ENCODE measurements at places on chromosomes 12 and 14. TPM values are rescaled to one million over a fixed set of nuclear protein-coding genes. Genes with fewer than 3 reads are reported as not detected.

CLEC4D gene
- total RNA-seq, result not detected

TDP1 gene
- 99.1 TPM for total RNA-seq

MIS18BP1 gene
- total RNA-seq, result 76.5 TPM

PLD4 gene
- not detected for total RNA-seq

INSM2 gene
- total RNA-seq, result not detected

ACSS3 gene
- not detected for total RNA-seq

DNA sequence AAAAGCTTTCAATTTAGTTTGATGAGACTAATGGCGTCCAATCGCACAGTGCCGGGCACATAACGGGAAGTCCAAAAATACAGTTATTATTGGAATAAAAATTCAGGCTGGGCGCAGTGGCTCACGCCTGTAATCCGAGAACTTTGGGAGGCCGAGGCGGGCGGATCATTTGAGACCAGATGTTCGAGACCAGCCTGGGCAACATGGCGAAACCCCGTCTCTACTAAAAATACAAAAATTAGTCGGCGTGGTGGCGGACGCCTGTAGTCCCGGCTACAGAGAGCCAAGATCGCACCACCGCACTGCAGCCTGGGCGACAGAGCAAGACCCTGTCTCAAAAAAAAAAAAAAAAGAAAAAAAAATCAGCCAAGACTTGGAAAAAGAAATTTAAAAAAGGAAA is 1.2 kb upstream of the FKBP4 start:
- DNase-seq, result no peak
- H3K4me1 ChIP-seq, result peaks cover 32% of the 10 kb centered on the region

GRCh38 chr14:41201696-41202095 is 405.0 kb upstream of the LRFN5 start:
- H3K4me3 ChIP-seq, result no peak overlapping the region
- H3K36me3 ChIP-seq, result no peaks in the 10 kb centered on the region
- H3K27me3 ChIP-seq, result no peaks in the 10 kb centered on the region
- H3K4me1 ChIP-seq, result no peaks in the 10 kb centered on the region
- no peak overlapping the region for H3K27ac ChIP-seq

DNA sequence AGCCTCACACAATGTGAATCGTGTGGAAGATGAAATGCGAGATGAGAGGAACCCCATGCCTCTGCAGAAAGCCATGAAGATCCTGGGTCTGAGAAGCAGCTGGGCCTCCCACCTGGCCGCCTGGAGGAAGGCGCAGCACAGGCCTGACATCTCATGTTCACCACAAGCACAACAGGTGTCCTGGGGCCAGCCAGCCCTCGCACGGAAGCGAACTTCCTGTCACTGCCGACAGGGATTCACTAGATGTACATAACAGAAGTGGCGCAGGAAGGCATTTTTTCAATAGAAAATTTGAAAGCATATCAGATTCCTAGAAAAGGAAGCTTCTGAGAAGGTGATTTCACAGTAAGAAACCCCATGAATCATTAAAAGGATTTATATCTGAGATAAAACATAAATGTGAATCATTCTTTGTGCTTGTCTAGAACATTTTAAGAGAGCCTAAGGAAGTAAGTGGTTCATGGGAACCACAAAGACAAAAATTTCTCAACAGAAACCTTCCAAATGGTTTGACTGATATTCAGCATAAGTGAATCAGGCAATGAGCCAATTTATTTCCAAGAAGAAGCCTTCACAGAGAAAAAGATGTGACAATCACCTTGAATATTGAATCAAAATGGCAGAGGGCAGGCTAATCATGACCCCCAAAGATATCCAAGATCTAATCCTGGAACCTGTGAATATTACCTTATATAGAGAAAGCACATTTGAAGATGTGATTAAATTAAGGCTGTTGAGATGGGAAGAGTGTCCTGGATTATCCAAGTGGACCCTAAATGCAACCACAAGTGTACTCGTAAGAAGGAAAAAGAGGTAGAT is 311.9 kb downstream of the DUSP6 start:
- peak overlapping the region; percentile 100 for H3K27ac ChIP-seq
- H3K4me3 ChIP-seq, result peak overlapping the region; percentile 75
- H3K4me1 ChIP-seq, result peaks cover 73% of the 10 kb centered on the region
- H3K36me3 ChIP-seq, result peaks cover 12% of the 10 kb centered on the region

DNA sequence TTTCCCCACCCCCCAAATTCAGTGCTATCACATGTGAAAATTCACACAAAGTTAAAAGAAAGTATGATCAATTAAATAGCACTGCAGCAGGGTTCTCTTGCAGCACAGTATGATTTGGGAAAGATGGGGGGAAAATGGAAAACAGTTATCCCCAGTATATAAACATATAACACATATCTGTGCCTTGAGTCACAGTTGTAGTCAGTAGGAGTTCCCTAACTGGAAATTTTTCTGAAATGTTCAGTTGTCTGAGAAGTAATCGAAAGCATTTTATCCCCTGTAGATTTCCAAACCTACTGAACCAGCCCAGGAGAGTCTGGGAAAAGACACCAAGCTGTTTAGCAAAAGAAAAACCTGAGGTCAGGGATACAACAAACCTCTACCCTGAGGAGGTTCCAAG is 47.0 kb downstream of the C12orf50 start:
- H3K27me3 ChIP-seq, result peaks cover 7% of the 10 kb centered on the region
- DNase-seq, result no peak
- H3K27ac ChIP-seq, result no peak overlapping the region
- no peak overlapping the region for H3K4me3 ChIP-seq
- H3K36me3 ChIP-seq, result no peaks in the 10 kb centered on the region

DNA sequence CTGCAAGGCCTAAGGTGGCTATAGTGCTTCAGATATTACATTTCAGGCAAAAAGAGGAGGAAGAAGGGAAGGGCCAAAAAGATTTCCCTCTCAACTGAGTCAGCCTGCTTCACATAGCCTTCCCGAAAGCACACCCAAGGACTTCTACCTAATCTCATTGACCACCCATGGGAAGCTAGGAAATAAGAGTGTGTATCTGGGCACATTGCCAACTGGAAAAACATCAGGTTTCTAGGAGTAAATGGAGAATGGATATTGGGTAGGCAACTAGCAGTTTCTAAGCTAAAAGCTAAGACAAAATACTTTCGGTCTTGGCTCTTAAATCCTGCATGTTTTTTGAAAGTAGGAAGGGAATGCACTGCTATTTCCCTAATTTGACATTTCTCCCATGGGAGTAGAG is 221.7 kb upstream of the GRIP1 start:
- H3K27me3 ChIP-seq, result no peaks in the 10 kb centered on the region
- no peaks in the 10 kb centered on the region for H3K36me3 ChIP-seq
- no peak for DNase-seq
- H3K27ac ChIP-seq, result no peak overlapping the region
- H3K4me3 ChIP-seq, result peak overlapping the region; percentile 77

DNA sequence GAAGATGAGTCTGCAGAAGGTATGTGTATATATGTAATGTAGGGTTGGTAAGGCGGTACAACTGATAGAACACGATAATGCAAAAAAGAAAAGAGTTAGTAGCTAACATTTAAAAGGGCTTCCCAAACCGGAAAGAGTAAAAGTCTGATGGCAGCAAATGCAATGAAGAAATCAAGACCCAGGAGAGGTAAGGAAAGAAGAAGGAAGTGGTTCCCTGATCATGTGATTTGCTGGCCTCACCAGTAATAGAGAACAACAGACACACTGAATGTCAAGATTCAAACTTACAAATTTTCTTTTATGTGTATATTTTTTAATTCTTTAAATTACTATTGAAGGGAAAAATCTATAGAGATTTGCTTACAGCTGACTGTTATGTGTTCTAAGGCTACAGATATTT is 18.4 kb downstream of the ZFC3H1 start:
- no peaks in the 10 kb centered on the region for H3K27me3 ChIP-seq
- peak overlapping the region; percentile 10 for H3K27ac ChIP-seq
- peaks cover 10% of the 10 kb centered on the region for H3K36me3 ChIP-seq
- H3K4me1 ChIP-seq, result peaks cover 47% of the 10 kb centered on the region
- no peak overlapping the region for H3K4me3 ChIP-seq

- H3K4me3 ChIP-seq, result no peak overlapping the region
- H3K36me3 ChIP-seq, result no peaks in the 10 kb centered on the region
- H3K27me3 ChIP-seq, result peaks cover 8% of the 10 kb centered on the region
- H3K4me1 ChIP-seq, result peaks cover 16% of the 10 kb centered on the region
Observed at GRCh38 chr12:6092784-6093722, 31.4 kb downstream of the VWF start.

DNA sequence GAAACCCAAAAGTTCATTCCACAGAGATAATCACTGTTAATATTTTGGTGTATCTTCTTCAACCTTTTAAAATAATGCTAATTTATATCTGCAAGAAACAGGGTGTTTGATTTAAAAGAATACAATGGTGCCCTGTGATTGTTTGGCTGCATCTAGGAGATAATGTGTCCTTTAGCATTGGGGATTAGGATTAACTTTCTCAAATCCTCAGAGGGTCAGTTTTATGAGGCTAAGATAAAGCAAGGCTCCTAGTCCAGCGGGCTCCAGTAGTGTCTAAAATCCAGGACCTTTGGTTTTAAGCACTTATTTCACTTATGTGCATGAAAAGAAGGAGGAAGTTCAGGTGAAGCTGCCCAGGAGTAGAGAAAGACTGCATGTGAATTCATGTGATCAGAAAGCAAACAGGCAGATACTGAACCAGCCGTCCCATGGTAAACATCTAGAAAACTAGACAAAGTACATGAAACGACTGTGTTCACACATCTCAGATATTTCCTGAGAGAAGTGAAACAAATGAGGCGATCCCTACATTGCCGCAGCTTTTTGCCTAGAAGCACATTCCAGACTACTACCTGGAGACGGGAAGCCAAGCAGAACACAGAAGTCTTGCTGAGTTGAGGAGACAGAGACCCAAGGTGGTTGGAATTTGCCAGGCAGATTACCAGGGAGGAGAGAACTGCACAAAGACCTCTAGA is 129.1 kb upstream of the MAX start:
- no peaks in the 10 kb centered on the region for H3K27me3 ChIP-seq
- no peaks in the 10 kb centered on the region for H3K36me3 ChIP-seq
- no peak overlapping the region for H3K4me3 ChIP-seq

GRCh38 chr12:23930599-23930998 is 18.9 kb downstream of the SOX5 start:
- H3K27ac ChIP-seq, result no peak overlapping the region
- H3K4me3 ChIP-seq, result no peak overlapping the region
- no peaks in the 10 kb centered on the region for H3K36me3 ChIP-seq
- H3K27me3 ChIP-seq, result no peaks in the 10 kb centered on the region

DNA sequence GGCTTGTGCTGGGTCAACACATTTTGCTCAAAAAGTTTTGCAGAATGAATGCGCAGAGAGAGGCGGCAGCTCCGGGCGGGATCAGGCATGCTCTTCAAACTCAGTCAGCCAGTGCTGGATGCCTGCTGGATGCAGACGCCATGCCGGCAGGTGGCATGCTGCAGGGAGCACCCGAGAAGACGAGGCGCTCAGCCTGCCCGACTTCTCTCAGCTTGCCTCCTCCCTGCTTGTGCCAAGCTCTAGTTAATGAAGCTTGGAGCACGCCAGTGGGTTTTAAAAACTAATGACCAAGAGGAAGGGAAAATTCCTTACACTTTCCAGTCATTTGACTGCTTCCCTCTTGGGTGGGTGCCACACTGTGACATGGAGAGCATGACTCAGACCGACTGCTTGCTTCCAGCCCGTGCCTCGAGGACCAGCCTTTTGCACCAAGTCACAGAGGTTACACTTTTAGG is 39.8 kb downstream of the SLC24A4 start:
- no peaks in the 10 kb centered on the region for H3K36me3 ChIP-seq
- H3K4me1 ChIP-seq, result no peaks in the 10 kb centered on the region
- DNase-seq, result no peak

GRCh38 chr14:37864861-37865718 is 269.7 kb downstream of the TTC6 start:
- H3K4me1 ChIP-seq, result no peaks in the 10 kb centered on the region
- no peak for DNase-seq
- peaks cover 9% of the 10 kb centered on the region for H3K27me3 ChIP-seq

DNA sequence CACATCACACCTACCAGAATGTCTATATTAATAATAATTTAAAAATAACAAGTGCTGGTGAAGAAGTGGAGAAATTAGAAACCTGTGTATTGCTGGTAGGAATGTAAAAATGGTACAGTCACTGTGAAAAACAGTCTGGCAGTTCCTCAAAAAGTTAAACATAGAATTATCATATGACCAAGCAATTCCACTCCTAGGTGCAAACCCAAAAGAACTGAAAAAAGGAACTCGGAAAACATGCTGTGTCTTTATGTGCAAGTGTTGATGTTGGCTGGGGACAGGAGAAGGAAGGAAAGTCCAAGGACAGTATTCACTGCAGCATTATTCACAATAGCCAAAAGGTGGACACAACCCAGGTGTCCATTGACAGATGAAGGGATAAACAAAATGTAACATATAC is 146.5 kb downstream of the TTC7B start:
- no peaks in the 10 kb centered on the region for H3K27me3 ChIP-seq
- no peaks in the 10 kb centered on the region for H3K4me1 ChIP-seq
- no peak for DNase-seq
- no peak overlapping the region for H3K27ac ChIP-seq
- peaks cover 5% of the 10 kb centered on the region for H3K36me3 ChIP-seq

- H3K27me3 ChIP-seq, result peaks cover 26% of the 10 kb centered on the region
- no peak for DNase-seq
- peaks cover 21% of the 10 kb centered on the region for H3K4me1 ChIP-seq
Observed at GRCh38 chr12:79687711-79688260, 3.0 kb downstream of the PAWR start.

GRCh38 chr14:52329678-52330369 is 15.7 kb downstream of the PTGER2 start:
- H3K27ac ChIP-seq, result peak overlapping the region; percentile 58
- peak overlapping the region; percentile 77 for H3K4me3 ChIP-seq
- no peaks in the 10 kb centered on the region for H3K36me3 ChIP-seq
- peak; percentile 46 for DNase-seq
- peaks cover 8% of the 10 kb centered on the region for H3K27me3 ChIP-seq
- H3K4me1 ChIP-seq, result peaks cover 62% of the 10 kb centered on the region

DNA sequence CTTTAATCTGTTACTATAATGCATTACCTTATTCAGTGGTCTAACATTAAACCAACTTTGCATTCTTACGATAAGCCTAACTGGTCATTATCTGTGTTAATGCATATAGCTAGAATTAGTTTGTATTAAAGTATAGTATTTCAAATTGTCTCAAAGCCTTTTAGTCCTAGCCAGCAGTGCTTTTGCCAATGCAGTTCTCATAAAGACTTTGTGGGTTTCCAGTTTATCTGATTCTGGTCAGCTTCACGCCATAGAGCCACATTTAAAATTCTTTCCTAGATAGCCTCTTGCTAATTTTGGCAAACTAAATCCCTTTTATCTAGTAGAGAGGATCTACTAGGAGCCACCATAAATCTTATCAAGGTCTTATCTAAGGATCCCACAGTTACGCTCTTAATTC is 78.9 kb upstream of the VASH1 start:
- H3K27me3 ChIP-seq, result peaks cover 11% of the 10 kb centered on the region
- H3K36me3 ChIP-seq, result peaks cover 9% of the 10 kb centered on the region
- no peak overlapping the region for H3K27ac ChIP-seq
- no peaks in the 10 kb centered on the region for H3K4me1 ChIP-seq
- no peak overlapping the region for H3K4me3 ChIP-seq
- no peak for DNase-seq

- no peak for DNase-seq
- H3K27ac ChIP-seq, result no peak overlapping the region
- H3K36me3 ChIP-seq, result no peaks in the 10 kb centered on the region
- peaks cover 13% of the 10 kb centered on the region for H3K4me1 ChIP-seq
- no peak overlapping the region for H3K4me3 ChIP-seq
Observed at GRCh38 chr14:81298911-81299310, 78.2 kb upstream of the GTF2A1 start.

All from activated T-cell treated with anti-CD3 and anti-CD28 coated beads, Interleukin-2, amount 50 U/mL, for 72 hours (primary cell).